ENCODE measurements at places on chromosomes 11 and 22.

DNA sequence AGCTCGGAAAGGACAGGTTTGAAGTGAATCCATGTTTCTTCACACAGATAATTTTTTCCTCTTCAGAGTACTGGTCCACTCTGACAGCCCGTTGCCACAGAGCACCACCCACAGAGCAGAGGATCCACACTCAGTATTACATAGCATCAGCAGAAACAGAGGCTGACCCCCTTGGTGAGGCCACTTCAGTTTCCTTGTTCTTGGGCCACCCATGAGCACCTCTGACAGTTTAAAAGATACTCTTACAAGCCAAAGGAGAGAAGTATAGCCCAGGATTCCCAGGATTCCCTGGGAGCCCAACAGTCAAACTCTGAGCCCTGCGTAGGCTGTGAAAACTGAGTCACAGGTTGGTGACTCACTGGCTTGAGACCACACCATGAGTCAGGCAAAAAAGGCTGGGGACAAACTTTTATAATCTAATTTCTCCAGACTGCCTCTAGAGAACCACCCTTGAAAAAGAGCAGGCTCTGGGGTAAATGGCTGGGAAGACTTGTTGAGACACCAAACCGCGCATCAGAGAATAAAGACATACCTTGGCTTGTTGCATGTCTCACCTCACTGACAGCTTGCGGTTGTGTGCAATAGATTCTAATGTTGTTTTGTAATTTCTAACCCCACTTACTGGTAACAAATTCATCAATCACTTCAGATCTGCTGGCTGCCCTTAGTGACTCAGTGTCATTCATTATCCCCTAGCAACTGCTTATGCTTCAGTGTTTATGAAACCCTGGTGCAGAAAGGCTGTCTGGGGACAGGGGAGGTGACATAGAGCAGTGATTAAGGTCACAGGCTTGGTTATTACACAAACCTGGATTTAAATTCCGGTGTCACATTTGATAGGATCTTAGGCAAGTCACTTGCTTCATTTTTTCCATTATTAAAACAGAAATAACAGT is 56.9 kb upstream of the PRSS23 start:
- DNase-seq, result no peak

GRCh38 chr11:61954851-61955421 is 4.8 kb downstream of the BEST1 start:
- DNase-seq, result no peak

- no peak for DNase-seq
These were observed 186.9 kb downstream of the EFCAB6 start for GRCh38 chr22:43625242-43625641.

DNA sequence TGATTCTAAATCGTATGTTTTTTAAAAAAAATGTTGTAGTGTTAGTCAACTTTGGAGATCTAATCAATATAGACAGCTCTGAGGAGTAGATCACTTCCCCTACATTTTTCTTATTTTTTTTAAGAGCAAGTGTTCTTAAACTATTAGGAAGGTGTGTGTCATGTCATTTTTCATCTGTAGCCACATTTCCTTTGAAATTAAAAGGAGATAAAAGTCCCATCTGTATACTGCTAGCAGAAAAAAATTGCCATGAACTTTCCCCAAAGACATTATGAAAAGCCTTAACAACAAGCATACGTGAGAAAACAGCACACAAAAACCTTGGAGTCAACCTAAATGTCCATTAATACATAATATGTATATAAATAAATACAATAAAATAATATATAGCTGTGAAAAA is 286.6 kb downstream of the ETS1 start:
- no peak for DNase-seq

DNA sequence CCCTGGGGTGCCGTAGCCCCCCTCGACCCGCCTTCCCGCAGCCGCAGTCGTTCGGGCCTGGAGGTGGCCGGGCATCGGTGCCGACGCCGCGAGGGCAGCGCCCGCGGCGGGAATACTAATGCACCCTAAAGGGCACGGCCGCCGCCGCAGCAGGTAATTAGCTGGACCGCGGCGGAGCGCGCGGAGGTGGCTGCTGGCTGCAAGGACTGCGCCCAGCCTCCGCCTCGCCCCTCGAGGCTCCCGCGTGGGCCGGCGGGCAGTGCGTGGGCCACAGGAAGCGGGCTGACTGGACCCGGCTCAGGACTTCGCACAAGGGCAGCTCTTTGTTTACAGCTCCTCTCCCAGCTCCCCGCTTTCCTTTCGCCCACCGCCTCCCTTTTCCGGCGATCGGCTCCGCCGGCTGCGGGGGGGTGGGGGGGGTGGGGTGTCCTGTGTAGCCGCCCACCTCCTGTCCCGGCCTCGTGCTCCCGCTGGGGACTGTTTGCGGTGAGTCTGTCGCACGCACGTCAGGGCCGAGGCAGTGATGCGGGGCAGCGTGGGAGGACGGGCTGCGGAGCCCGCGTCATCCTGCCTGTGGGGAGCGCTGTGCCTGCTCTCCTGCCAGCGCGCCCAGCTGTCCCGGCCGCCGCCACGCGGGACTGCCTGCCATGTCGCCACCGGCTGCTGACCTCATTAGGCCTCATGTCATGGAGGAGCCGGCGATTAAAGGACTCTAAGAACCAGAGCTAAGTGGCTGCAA is 53.2 kb downstream of the GRIK4 start:
- DNase-seq, result no peak

DNA sequence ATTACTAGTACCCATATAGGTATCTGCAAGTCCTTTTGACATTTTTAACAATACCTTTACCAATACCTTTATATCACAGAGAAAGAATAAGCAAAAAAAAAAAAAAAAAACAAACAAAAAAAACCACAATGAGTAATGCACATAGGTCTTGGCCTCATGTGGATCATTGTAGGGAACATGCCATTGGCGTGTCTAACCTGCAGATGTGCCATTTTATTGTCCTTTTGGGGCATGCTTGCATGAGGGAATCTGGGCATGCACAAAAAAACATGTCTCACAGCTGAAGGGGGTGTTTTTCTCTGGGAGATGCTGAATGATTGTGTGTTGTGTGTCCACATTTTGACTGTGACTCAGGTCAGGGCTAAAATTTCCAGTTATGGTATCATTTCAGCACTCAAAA is 361.6 kb downstream of the GUCY1A2 start:
- DNase-seq, result no peak

- no peak for DNase-seq
These were observed 120.5 kb downstream of the DSCAML1 start for GRCh38 chr11:117676501-117676900.

DNA sequence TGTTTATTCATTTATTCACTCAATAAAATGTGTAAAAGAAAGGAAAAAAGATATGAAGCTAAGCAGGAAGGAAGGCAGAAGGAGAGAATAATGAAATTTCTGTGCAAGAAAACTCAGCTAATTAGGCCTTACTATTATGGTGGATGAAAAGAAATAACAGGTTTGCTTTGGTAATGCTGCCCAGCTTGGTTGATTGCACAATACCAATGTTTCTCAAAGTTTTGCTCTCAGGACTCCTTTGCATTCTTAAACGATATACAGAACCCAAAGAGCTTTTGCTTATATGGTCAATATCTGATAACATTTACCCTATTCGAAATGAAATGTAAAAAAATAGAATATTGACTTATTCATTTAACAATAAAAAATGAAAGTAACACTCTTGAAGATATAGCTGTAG is 7.3 kb upstream of the CTSC start:
- DNase-seq, result no peak

- DNase-seq, result no peak
These were observed 28.3 kb downstream of the OSBPL5 start for GRCh38 chr11:3136546-3137455.

DNA sequence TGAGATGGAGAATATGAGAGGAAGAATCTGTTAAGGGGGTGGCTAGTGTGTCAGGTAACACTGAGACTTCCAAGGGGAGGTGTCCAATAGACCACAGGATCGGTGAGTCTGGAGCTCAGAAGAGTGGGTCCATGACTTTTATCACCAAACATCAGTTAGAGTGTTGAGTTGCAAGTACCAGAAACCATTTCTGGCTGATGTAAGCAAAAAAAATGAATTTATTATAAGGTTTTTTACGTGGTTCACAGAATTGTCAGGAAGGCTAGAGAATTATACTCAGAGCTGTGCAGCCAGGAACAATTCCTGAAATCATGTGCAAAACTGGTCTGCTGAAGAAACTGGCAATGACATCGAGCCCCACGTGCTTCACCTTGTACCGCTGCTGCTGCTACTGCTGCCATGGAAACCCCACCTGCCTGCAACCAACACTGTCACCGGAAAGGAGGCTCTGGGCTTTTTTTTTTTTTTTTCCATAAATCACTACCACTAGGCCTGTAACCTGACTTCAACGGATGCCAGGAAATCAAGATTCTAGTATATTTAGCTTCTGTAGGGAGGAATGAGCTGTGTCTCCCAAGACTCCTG is 16.6 kb upstream of the STK33 start:
- no peak for DNase-seq

DNA sequence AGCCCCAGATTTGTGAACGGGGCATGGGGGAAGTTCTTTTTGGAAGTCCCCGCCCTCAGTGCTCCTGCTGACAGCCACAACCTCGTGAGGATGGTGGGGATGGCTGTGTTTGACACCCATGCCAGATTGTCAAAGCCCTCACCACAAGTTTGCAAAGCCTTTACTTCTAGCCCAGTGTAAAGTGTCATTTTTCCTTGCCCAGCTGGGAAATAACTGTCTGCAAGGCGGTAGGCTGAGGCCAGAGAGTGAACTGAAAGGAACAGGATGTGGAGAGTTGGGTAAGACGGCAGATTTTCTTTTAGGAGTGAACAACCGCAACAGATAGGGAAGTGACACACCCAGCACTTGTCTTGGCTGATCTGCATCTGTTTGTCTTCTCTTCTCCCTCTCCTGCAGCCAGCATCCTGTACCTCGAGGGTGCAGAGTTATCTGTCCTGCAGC is 13.6 kb downstream of the IL17RA start:
- no peak for DNase-seq

- DNase-seq, result no peak
These were observed 266.7 kb upstream of the CTSC start for GRCh38 chr11:88604260-88604659.

- DNase-seq, result no peak
These were observed 335.3 kb downstream of the FAM181B start for GRCh38 chr11:82398300-82398815.

DNA sequence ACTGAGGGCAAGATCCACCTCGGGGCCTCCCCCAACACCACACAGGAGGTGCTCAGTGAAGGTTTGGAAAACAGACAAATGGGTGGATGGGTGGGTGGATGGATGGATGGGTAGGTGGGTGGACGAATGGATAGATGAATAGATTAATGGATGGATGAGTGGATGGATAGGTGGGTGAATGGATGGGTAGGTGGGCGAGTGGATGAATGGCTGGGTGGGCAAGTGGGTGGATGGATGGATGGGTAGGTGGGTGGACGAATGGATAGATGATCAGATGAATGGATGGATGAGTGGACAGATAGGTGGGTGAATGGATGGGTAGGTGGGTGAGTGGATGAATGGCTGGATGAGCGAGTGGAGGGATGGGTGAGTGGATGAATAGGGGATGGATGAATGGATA is 863 bp upstream of the PRR33 start:
- DNase-seq, result no peak

DNA sequence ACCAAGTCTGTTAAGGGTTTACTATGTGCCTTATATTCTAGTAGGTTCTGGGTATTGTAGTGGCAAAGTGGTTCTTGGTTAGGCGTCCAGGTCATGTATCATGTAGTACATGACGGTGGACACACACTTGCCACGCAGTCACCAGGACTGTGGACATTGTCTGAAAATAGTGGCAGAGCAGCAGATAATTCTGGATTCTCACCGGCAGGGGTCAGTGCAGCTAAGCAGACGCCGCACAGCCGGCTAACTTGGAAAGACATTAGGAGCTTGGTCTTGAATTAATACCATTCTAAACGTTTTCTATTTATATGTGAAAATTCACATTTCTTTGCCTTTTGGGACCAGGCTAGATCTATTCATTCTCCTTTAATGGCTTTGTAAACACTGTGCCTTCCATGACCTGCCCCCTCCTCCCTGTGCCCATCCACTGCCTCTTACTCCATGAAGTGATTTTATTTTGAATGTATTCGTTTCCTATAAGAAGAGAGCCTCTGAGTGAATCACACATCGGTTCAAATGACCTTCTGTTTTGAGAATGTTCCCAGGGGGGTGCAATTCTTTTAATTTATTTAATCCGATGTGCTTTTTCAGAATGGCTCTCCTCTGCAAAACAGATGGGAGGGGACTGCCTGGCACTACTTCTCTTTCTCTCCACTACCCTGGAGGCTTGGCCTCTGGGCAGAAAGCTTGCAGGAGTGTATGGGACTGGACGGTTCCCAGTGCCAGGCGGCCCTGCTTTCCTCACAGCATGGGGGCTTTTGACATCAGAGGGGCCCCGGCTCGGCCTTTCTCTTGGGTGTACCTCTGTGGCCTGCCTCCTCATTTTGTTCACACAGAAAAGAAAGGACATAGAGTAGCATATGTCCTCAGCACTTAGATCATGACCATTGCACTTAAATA is 378.0 kb downstream of the NTM start:
- DNase-seq, result no peak

GRCh38 chr11:7020183-7020917 is at the start of the genes NLRP14 and ZNF214:
NLRP14 (plus strand) TSS chr11:7020479; CDS start chr11:7038587, 18,108 bp downstream.
ZNF214 (minus strand) TSS chr11:7020346; CDS start chr11:7002835, 17,511 bp downstream.
- peak; percentile 82 for DNase-seq

DNA sequence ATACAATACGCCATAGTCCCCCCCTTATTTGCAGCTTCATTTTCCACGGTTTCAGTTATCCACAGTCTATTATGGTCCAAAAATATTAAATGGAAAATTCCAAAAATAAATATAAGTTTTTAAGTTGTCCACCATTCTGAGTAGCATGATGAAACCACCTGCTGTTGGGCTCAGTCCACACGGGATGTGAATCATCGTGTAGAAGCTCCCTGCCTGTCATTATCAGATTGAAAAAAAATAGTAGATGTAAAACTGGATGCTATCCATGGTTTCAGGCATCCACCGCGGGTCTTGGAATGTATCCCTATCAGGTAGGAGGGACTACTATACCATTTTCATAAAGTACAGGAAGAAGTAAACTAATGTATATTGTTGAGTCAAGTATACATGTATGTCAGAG is 127.4 kb downstream of the TTC17 start:
- no peak for DNase-seq

- no peak for DNase-seq
These were observed 6.5 kb downstream of the AIP start for GRCh38 chr11:67489203-67489884.

- no peak for DNase-seq
These were observed 76.4 kb upstream of the MTNR1B start for GRCh38 chr11:92892802-92893684.

DNA sequence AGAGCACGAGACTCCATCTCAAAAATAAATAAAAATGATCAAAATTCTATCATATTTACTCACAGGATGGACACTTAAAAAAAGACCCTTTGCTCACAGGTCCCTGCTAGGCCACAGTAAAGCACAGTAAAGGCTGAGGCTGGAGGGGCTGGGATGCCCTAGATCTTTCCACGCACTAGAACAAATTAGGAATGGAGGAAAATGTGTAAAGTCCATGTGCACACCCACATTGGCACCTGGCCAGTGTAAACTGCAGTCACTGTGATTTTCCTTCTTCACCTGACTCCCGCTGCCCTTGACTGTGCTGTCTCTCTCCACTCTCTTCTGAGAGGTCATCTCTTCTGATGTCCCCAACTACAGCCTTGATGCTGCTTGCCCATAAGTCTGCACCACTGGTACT is 195.5 kb downstream of the EFCAB6 start:
- no peak for DNase-seq
